Right hindlimb (tissue), 1 donor: ENCODE measurements at places on chromosomes 3 and 15.

- DNase-seq, result no peak
These were observed 175.7 kb downstream of the ALCAM start for GRCh38 chr3:105542282-105543019.

- no peak for DNase-seq
These were observed 61.8 kb downstream of the MYH15 start for GRCh38 chr3:108448593-108448992.

GRCh38 chr3:165193366-165194254 is 2.6 kb downstream of the SLITRK3 start:
- peak; percentile 21 for DNase-seq

- DNase-seq, result no peak
These were observed 194.1 kb upstream of the KBTBD8 start for GRCh38 chr3:66803721-66804695.

DNA sequence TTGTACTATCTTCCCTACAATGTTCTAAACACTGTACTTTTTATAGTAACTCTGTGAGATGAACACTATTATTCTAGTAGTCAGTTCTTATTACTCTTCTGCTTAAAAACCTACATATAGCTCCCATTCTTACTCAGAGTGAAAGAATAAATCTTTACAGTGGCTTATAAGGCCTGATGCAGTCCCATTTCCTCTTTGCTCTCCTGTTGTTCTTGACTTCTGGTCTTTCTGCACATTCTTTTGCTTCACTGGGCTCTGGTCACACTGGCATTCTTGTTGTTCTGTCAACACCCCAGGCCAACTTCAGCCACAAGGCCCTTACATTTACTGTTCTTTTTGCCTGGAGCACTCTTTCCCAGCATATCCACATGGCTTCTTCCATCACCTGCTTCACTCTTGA is 58.2 kb upstream of the TP63 start:
- DNase-seq, result no peak

GRCh38 chr3:179687967-179688535 is 35.2 kb downstream of the USP13 start:
- DNase-seq, result no peak

DNA sequence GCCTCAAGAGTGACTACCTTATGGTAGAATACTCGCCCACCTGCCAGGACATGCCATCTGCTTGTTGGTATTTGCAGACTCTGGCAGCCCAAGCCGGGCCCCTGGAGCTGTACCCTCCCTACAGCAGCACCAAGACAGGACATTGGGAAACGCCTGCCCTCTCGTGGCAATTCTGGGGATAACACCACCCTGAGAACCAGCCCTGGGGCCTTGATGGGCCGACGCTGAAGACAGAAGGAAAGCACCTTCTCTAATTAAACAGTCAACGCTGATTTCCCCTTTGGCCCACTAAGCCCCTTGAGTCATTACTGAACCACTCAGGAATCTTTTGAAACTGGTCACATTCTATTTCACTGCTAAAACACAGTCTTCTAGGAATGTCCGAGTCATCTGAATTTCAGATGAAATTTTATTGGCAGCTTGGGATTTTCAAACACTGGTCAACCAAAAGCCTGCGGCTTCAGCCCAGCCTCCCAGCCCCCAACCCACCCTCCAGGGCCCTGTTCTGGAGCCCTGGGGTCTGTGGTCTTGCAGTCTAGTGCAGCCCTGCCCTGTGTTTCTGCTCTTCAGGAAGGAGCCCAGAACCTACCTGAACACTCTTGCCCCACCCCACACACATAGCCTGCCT is 91.3 kb downstream of the TMEM266 start:
- peak; percentile 76 for DNase-seq
